ENCODE measurements at places on chromosomes 3 and 15.

- no peak for DNase-seq
Observed at GRCh38 chr3:8713901-8714759, 19.5 kb upstream of the CAV3 start.

DNA sequence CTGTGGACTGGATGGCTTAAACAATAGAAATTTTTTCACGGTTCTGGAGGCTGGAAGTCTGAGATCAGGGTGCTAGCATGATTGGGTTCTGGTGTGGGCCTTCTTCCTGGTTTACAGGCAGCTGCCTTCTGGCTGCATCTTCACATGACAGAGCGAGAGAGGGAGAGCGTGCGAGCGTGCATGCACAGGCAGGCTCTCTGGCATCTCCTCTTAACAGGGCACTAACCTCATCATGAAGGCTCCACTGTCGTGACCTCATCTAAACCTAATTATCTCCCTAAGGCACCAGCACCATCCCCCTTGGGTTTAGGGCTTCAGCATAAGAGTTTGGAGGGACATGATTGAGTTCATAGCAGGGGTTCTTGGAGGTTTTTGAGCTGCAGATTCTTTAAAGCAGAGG is 292.0 kb upstream of the C2CD4B start:
- DNase-seq: no peak

DNA sequence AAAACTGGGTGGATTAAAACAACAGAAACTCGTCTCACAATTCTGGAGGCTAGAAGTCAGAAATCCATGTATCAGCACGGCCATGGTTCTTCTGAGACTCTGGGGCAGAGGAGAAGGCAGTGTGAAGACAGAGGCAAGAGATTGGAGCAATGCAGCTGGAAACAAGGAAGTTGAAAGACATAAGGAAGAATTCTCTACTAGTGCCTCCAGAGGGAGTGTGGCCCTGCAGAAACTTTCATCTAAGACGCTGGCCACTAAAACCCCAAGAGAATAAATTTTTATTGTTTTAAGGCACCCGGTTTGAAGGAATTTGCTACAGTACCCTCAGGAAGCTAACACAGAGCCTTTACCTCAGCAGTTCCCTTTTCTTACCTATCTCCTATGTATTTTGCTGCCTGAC is 1012.2 kb upstream of the CADM2 start:
- no peak for DNase-seq

GRCh38 chr15:84937144-84937543 is 44.5 kb upstream of the PDE8A start:
- no peak for DNase-seq

GRCh38 chr15:27527490-27528067 is 556.6 kb downstream of the GABRG3 start:
- no peak for DNase-seq

DNA sequence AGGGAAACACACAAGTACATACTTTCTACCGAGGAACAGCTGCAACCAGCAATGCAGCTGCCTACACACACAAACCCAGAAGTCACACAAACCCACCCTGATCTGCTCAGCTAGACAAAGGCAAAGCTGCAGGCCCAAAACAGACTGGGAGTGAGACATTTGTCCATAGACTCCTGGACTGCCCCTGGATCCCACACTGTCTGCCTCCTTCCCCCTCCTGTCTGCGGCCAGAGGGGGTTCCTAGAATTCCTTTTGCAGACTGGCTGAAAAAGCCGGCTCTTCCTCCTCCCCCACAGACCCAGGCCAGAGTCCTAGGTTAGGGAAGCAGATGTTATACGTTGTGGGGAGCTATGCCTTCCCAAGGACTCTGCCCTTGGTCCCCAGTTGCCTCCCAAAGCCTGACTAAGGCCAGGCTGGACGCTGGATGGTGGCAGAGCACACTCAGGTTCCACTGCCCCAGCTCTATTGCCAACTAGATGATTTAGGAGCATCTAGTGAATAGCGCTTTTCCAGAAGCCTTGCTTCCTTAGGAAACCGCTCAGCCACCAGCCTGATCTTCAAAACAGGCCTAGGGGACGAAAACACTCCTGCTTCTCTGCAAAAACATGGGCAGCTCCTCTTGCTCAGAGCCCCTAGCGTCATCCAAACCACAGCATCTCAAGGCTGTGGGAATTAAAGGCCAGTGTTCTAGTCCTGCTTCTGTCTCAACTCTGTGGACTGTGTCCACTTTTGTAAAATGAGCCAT is 37.4 kb upstream of the CILP start:
- DNase-seq: no peak

Measured in activated T-helper 1 cell treated with anti-CD3 and anti-CD28 coated beads, Interleukin-2, amount 50 U/mL, for 16 hours (primary cell).